ENCODE measurements at places on chromosomes 13 and 19. TPM values are rescaled to one million over a fixed set of nuclear protein-coding genes. Genes with fewer than 3 reads are reported as not detected.

USP12 gene
- 22.5 TPM for total RNA-seq

VSTM1 gene
- not detected for total RNA-seq

DEDD2 gene
- 59.8 TPM for total RNA-seq

WDR88 gene
- not detected for total RNA-seq

CLN5 gene
- 15.6 TPM for total RNA-seq

LINGO3 gene
- total RNA-seq = 0.63 TPM

POGLUT2 gene
- 10.4 TPM for total RNA-seq

KLK14 gene
- 0.20 TPM for total RNA-seq

- H3K36me3 ChIP-seq = peaks cover 72% of the 10 kb centered on the region
- H3K4me1 ChIP-seq = peaks cover 53% of the 10 kb centered on the region
- peak overlapping the region; percentile 77 for H3K27ac ChIP-seq
- no peak overlapping the region for H3K4me3 ChIP-seq
- no peak for DNase-seq
Measured at GRCh38 chr13:102608974-102609373, 12.2 kb downstream of the TPP2 start.

DNA sequence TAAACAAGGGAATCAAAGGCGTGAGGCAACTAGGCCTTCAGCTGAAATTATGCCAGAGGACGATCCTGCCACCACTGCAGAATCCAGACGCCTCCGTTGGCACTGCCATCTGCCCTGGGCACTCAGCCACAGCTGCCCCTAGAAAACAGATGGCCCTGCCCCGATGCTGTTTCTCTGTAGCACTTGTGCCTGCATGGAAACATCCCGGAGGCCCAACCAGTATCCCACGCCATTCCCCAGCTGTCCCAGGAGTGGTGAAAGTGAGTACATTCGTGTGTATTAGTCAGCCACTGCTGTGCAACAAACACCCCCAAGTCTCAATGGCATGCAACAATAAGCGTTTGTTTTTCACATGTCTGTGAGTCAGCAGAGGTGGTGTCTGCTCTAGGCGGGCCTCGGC lies 8.9 kb upstream of the CRTC1 start:
- no peak overlapping the region for H3K4me3 ChIP-seq
- no peaks in the 10 kb centered on the region for H3K27me3 ChIP-seq
- peaks cover 6% of the 10 kb centered on the region for H3K36me3 ChIP-seq

- no peaks in the 10 kb centered on the region for H3K36me3 ChIP-seq
- no peak for DNase-seq
- H3K27ac ChIP-seq = peak overlapping the region; percentile 86
- H3K4me3 ChIP-seq = peak overlapping the region; percentile 80
Measured at GRCh38 chr13:60398379-60398891, 1.4 kb downstream of the TDRD3 start.

- H3K27ac ChIP-seq = no peak overlapping the region
- no peak for DNase-seq
- H3K4me3 ChIP-seq = no peak overlapping the region
- H3K27me3 ChIP-seq = no peaks in the 10 kb centered on the region
Measured at GRCh38 chr13:63048653-63049052, 1633.0 kb upstream of the PCDH20 start.

DNA sequence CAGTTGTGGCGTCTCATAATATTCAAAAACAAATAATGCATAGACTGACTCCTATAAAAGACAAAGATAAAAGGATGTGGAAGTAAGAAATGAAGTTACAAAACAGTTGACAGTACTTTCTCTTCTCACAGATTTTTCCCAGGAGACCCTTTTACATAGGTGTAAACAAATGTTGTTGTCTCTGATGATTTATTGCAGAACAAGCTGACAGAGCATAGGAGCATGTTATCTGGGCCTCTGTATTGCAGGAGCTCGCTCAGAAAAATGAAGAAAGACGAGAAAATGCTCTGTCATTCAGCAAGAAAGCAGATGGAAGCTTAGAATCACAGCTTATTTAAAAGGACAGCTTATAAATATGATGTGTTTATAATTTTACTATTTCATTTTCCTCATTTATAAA lies 353.6 kb upstream of the GPC6 start:
- no peak for DNase-seq
- no peaks in the 10 kb centered on the region for H3K27me3 ChIP-seq
- H3K27ac ChIP-seq = no peak overlapping the region
- no peaks in the 10 kb centered on the region for H3K36me3 ChIP-seq
- no peaks in the 10 kb centered on the region for H3K4me1 ChIP-seq

- DNase-seq = peak; percentile 58
- peak overlapping the region; percentile 97 for H3K4me3 ChIP-seq
- no peaks in the 10 kb centered on the region for H3K27me3 ChIP-seq
Measured at GRCh38 chr19:4722671-4723594, 709 bp downstream of the DPP9 start.

- DNase-seq = no peak
- no peak overlapping the region for H3K4me3 ChIP-seq
Measured at GRCh38 chr19:18100710-18101109, 3.1 kb downstream of the MAST3 start.

DNA sequence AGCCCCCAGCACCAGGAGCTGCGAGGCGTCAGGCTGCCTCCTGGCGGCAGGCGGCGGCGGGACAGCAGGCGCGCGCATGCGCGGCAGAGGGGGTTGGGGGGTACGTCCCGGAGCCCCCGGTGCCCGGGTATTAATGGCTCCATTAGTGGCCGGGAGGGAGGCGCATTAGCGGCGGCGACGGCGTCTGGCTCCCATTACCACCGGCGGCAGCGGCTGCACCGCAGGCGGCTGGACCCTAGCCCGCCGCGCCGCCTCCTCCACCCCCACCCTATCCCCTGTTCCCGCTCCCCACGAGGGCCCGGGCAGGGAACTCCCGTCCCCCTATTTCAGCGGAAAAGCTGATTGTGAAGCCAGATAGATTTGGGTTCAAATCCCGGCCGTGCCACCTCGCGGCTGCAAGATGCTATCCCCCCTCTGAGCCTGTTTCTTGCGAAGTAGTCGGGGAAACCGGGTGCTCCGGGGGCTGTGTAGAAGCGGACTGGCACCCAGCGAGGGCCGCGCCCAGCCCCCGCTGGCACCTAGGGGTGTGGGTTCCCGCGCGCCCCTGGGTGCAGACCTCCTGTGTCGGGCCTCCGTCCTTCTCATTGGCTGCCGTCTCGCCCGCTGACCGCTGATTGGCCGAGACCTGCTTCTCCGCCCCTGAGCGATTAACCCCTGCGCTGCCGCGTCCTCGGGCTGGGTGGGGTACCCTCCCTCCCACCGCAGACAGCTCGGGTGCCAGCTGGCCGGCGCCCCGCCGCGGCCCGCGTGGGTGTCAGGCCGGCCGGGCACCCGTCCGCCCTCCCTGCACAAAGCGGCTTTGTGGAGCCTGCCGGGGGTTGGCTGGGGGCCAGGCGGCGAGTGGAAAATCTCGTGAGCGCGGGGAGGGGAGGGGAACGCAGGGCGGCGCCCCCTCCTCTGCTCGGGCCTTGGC lies 11.1 kb downstream of the CIC start:
- H3K4me1 ChIP-seq = peaks cover 47% of the 10 kb centered on the region
- H3K27me3 ChIP-seq = no peaks in the 10 kb centered on the region
- H3K27ac ChIP-seq = peak overlapping the region; percentile 84
- peak; percentile 90 for DNase-seq

- DNase-seq = no peak
- H3K27me3 ChIP-seq = no peaks in the 10 kb centered on the region
- H3K27ac ChIP-seq = no peak overlapping the region
- peaks cover 12% of the 10 kb centered on the region for H3K36me3 ChIP-seq
- no peak overlapping the region for H3K4me3 ChIP-seq
Measured at GRCh38 chr13:20501592-20501991, 24.1 kb downstream of the CRYL1 start.

Data from activated CD4-positive, alpha-beta memory T cell treated with anti-CD3 and anti-CD28 coated beads, Interleukin-2, amount 10 ng/mL, durations not matched to agents 7 days and 5 days (primary cell).